Coronary artery (tissue), 2 donors: ENCODE measurements at places on chromosomes 2 and 18.

GRCh38 chr2:37104178-37104577 is 19.9 kb downstream of the GPATCH11 start:
- no peak for DNase-seq

GRCh38 chr2:98897746-98898145 is 38.3 kb downstream of the CRACDL start:
- no peak for DNase-seq

GRCh38 chr2:208042041-208042440 is 16.7 kb upstream of the PLEKHM3 start:
- no peak for DNase-seq

DNA sequence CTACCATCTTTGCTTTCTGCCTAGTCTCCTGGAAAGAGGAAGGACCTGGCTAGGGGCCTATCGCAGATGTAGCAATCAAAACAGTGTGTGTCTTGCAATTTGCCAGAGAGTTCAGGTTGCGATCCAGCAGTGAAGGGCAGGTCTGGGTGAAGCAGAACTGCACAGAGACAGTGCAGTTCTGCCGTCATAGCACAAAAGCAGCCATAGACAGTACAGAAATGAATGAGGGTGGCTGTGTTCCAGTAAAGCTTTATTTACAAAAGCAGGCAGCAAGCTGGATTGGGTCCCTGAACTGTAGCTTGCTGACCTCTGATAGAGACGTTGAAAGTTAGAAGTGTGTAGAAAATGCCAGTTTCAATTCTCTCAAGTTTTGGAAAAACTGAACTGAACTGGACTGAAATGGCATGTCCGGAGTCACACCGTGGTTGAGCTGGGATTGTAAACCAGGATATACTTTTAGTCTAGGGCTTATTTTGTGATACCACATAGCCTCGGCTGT is 186.8 kb downstream of the LTBP1 start:
- DNase-seq, result no peak

DNA sequence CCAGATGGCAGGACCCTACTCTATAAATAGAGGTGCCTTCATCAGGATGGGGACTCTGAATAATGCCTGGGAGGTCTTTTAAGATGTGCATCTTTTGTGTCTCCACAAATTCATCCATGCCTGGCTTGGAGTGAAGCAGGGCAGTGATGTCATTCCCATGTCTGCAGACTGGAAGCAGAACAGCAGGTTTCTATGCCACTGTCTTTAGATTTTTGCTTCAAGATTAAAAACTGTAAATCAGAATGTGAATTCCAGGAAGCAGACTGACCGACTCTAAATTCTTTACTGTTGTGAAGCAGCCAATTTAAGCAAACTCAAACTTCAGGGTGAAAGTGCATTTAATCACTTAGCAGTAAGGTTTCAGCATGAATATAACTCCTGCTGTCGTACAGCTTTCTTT is 159.3 kb downstream of the SCG2 start:
- DNase-seq, result no peak

- DNase-seq, result no peak
Observed at GRCh38 chr2:173124441-173124840, 48.8 kb downstream of the MAP3K20 start.

- no peak for DNase-seq
Observed at GRCh38 chr2:120612931-120613330, 122.7 kb upstream of the GLI2 start.

GRCh38 chr18:9952633-9953416 is 39.0 kb downstream of the VAPA start:
- no peak for DNase-seq

DNA sequence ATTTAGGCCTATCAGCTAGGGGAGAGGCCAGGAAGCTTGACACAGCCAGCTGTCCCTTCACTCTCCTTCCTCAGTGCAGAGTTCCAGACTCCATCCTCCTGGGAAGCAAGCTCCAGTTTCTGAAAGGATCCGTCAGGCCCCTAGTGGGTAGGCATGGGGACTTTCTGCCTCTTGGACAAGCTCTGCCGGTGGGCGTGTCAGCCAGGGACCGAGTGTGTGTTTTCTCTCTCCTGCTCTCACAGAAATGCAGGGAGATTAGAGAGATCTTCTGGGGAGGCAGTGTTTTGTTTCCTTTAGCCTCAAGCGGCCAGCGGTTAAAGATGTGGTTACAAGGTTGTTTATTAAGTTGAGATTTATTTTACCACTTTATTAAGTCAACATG is 29.9 kb upstream of the OTOS start:
- no peak for DNase-seq

DNA sequence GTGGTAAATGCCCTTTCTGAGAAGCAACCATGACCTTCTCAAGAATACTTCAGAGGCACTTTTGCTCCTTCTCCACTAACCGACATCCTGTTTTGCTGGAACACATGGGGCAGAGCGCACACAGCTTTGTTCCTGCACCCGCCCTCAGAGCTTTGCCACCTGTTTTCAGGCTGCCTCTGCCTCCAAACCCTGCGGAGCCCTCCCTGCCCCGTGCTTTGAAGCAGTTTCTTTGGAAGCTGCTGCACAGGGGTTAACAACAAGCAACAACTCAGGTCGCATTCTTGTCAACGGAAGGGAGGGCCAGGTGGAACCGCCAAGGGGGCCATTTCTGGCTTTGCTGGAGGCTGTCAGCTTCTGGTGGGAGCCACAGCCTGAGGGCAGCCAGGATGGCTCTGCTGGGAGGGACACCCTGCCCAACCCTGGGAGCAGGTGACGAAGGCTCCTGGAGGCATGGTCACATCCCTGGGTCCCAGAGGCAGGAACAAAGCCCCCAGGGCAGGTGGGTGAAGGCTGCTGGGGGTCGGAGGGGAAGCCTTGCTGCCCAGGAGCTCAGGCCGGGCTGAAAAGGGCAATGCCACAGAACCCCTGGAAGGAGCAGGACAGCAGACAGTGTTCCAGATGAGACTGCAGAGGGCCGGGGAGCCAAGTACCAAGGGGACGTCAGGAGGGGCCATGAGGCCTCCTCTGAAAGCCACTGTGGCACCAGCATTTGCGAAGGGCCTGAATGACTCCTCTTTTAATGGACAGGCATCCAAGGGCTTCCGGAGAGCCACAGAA is 46.8 kb downstream of the MRPS5 start:
- no peak for DNase-seq

- DNase-seq, result no peak
Observed at GRCh38 chr2:190213441-190214335, 105.9 kb downstream of the HIBCH start.

- no peak for DNase-seq
Observed at GRCh38 chr2:144950899-144951560, 431.1 kb upstream of the ZEB2 start.

GRCh38 chr2:177271981-177272666 is 7.6 kb upstream of the NFE2L2 start:
- DNase-seq, result no peak
